ENCODE measurements at places on chromosomes 2 and 18.

DNA sequence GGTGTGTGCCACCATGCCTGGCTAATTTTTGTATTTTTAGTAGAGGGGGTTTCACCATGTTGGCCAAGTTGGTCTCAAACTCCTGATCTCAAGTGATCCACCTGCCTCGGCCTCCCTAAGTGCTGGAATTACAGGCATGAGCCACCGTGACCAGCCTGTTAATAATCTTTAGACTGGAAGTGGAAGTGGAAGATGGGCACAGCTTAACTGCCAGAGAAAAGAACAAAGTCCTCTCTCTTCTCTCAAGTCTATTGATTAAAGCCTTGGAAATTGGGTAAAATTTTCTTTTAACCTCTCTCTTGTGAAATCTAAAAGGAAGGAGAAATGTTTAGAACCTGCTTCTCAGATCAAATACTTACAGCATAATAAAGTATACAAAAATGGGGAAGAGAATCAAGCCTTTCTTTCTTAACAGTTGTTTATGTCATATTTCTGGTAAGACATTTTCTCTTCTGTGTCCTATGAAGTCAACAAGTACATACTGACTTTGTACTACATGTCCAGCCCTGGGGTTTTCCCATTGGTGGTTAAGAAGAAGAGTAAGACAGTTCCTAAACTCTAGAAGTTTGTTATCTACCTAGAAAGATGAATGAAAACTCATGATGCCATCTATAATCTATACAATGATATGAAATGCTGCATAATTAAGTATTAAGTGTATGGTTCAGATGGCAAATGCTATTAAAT is 4.6 kb downstream of the TMEM169 start:
- no peak for DNase-seq

GRCh38 chr2:24779116-24779515 is 14.1 kb downstream of the PTRHD1 start:
- no peak for DNase-seq

- DNase-seq = no peak
Observed at GRCh38 chr2:238379096-238379810, 47.5 kb upstream of the ASB1 start.

DNA sequence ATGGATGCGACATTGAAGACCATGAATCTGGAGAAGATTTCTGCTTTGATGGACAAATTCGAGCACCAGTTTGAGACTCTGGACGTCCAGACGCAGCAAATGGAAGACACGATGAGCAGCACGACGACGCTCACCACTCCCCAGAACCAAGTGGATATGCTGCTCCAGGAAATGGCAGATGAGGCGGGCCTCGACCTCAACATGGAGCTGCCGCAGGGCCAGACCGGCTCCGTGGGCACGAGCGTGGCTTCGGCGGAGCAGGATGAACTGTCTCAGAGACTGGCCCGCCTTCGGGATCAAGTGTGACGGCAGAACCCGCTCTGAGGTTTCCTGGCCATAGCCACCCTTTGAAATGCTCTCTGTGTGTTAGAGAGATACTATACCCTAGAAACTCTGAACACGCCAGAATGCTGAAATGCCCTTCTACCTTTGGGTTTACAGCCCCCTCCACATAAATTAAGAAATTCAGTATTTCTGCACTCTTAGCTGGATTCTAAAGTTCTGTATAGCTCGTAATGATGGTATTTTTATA is 659 bp downstream of the CHMP1B start:
- DNase-seq = no peak

DNA sequence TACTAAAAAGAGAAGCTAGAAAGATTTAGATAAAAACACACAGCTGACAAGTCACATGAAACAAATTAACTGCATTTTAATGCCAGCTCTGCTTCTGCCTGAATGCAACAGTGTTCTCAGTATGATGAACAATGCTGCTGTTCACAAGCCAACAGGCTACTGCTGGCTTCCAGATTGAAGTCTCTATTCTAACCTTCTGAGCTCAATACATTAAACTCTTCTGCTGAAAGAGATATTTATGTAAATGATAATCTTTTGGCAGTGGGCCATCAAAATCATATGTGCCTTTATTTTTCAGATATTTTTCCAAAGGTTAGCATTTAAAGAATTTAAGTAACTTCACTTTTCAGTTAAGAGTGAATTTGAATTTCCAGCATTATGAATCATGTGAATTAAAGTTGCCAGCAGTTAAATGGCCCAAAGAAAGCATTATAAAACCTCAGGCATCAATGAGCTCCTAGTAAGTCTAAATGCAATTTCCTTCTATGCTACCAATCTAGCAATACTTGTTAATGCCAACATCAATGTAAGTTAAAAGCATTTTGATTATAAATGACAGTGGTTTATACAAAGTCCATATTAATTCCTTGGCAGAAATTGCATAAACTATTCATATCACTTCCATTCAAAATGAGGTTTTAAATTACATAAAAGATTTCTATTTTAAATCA is 72.4 kb downstream of the ID2 start:
- peak; percentile 24 for DNase-seq

GRCh38 chr2:114661971-114662939 is 219.8 kb downstream of the DPP10 start:
- DNase-seq = peak; percentile 11

GRCh38 chr2:19346983-19347618 is 11.3 kb downstream of the OSR1 start:
- DNase-seq = no peak

DNA sequence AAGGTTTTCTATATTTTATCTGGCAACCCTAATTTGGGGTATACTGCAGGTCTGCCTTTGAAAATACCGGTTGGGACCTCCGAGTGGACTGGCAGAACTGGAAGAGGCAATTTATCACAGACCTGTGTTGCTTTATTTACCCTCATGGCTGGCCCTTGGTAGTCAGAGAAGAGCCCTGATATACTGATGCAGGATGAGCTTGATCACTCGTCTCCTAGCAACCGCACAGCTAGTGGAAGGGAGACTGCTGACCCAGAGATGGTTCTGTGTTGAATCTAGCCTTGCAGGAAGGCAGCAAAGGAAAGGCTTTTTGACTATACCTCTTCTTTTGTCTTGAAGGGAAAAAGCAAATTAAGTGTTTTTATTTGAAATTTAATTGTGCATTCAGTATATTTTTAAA is 154.7 kb downstream of the EML6 start:
- no peak for DNase-seq

- no peak for DNase-seq
Observed at GRCh38 chr2:210198326-210198725, 26.9 kb downstream of the ACADL start.

DNA sequence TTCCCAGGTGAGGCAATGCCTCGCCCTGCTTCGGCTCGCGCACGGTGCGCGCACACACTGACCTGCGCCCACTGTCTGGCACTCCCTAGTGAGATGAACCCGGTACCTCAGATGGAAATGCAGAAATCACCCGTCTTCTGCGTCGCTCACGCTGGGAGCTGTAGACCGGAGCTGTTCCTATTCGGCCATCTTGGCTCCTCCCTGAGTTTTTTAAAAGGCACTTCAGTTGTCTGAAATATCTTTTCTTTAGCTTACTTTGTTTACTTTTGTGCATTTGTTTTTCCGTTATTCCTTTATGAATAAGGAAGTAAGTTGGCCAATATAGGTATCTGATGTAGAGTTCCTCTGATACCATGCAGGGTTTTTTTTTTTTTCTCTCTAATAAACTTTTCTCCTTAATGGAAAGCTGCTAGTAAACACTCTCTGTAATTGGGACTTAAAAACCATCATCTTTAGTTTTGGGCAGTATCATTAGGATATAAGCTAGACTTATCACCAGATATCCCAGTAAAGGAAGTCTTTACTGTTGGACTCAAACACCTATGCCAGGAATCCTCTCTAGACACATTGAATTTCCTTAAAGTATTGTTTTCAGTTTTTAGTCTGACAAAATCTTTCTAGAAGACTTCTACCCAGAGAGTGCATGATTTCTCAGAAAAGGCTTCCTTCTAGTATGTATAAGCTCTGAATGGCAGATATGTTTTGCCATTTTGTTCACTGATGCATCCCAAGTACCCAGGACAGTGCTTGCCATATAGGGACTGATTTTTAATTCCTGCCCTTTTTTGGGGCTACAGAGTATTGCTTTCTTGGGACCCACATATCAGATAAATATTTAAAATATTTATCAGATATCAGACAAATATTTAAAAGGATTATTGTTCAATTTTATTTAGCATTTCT is 35.8 kb upstream of the DYSF start:
- no peak for DNase-seq

DNA sequence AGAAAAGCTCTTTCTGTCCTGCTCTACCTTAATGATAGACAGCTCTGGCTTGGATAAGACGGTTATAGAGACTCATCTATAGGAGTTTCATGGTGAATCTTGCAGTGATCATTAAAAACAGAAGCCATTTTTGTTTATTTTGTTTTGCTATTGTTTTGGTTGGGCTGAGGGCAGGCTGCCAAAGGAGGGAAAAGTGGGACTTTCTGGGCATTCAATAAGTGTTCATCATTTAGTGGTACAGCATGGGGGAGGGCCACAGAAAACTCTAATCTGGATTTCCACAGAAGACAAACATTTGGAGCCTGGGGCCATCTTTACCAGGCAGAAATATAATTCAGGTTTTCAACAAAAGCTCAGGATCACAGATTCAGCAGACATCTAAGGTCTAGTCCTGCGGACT is 62.4 kb upstream of the EFEMP1 start:
- DNase-seq = no peak

DNA sequence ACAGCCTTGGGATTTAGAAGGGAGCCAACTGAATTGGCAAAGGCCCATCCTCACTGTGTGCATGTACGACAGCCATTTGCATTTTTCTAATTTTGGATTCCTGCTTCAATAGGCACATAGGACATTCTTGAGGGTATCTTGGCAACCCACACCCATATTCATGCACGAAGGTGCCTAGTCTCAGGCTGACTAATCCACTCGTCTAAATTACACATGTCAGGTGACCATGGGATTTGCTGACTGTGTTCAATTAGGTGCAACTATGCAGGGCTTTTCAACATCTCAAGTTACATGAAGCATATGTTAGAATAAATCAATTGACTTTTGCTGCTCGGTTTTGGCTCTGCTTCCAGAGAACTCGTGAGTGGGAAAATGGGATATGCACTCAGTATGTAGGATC is 249.7 kb downstream of the SP3 start:
- no peak for DNase-seq

DNA sequence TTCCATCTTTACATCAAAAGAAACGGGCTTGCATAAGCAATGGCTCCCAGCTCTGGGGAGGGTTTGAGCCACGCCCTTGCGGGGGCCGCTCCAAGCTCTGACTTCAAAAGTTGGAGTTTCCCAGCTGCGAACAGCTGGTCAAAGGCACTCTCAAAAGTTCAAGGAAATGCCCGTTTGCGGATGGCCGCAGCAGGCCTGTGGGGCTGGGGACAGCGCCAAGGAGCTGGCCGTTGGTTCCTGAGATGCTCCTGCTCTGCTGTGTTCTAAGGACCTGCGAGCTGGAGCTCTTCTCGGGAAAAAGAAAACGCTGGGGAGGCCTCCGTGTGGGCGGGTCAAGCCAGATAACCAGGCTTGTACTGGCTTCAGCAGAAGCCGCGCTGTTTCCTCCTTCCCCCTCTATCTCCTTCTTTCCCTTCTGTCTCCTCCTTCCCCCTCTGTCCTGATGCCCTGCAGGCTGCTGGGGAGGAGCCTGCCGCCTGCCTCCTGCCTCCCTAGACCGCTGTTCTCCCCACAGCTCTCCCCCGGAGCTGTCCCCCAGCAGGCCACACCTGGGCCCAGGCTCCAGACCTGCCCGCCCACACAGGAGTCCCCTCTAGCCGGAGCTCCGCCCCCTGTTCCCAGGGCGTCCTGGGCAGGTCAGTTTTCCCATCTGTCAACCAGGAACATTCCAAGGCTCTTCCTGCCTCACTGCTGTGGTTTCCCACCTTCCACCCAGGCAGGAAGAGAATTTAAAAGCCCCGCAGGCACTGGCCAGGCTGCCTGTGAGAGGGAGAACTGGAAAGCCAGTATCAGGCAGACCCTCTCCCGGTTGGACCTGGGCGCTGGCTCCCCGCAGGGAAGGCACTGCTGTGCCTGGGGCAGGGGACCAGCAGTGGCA is 14.1 kb downstream of the KLF11 start:
- DNase-seq = no peak

DNA sequence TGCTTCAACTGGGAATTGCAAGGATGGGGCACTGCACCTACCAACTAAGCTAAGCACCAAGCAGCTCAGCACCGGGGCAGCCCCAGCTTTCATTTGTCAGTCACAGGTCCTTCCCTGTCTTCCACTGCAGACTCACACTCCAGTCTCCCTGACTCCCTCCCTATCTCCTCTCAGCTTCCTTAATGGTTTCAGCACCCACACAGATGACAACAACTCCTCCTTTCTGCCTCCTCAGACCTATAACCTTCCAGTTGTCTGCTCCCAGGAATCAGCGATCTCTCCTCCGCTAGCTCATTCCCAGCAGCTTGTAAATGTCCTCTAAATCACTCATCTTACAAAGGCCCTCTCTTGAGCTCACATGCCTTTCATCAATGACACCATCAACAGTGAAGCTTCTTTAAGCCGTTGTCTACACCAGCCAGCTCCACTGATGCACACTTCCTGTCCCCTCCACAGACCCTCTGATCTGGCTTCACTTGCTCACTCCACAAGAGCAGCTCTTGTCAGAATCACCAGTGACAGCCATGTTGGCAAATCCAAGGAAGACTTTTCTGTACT is 32.1 kb downstream of the CLASP1 start:
- no peak for DNase-seq

DNA sequence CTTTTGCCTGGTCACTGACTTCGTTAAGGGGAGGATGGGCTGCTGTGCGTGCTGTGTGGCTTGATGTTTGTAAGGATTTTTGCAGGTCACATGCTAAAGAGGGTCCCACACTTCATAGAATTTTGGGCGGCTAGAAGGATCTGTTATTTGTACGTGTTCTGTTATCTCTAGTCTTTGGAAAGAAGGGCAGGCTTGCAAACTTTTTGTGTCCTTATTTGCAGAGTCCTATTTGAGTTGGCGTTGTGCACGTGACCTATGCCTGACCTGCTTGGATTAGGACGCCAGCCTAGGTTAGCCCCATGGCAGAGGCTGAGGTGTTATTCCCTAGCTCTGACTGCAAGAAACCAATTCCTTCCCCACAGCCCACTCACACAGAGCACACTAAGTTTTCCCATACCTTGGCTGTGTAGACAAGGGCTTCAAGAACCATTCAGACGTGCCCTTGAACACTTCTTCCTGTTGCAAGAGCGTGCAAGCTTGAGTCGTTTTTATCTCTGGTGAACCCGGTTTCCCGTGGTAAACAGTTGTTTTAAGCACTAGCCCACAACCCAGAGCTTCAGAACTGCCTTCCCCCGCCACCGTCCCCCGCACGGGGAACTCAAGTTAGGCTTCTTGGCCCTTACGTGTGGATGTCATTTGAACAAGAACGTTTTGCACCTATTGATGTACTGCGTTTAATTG is 94.6 kb downstream of the LDLRAD4 start:
- no peak for DNase-seq

- no peak for DNase-seq
Observed at GRCh38 chr18:47512726-47513435, 261.4 kb upstream of the SKOR2 start.

- no peak for DNase-seq
Observed at GRCh38 chr2:210956101-210956500, 399.7 kb downstream of the CPS1 start.

DNA sequence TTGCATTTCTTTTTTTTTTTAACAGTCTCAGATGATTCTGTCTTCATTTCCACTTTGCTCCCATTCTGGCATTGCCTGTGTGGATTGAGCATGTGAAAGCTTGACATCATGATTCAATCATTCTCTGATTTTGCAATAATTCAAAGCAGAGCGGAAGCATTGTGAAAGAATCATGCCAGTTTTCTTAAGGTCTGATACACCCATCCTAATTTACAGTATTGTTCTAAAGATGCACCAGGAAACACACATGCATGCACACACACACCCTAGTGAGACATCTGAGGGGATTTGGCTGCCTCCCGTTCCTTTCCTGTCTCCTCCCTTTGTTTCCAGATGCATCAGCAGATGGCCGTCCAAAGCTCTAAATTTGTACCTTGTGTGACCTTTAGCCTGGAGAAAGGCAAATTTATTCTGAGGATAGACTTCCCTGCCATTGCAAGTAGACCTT is 97.3 kb downstream of the FMNL2 start:
- DNase-seq = no peak

Data from amygdala (tissue), 56 donors.